ENCODE measurements at places on chromosomes 2 and 18.

- no peak for DNase-seq
Measured at GRCh38 chr2:239406316-239406995, 5.6 kb upstream of the HDAC4 start.

DNA sequence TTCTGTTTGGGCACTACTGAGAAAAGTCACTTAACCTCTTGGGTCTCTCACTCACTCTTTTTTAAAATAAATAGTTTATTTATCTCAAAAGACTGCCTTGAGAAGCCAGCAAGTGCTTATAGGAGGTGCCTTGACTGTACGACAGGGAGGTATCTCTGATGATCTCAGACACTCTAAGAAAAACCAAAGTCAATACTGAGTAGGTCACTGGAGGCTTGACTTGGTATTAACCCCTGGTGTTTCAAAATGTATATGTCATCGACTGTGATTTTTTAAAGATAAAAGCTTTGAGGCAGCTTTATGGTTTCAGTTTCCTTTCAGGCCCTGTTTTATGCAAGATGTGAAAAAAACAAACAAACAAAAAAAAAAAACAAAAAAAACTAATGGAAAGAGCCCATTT, 33.7 kb downstream of the MREG start:
- no peak for DNase-seq

DNA sequence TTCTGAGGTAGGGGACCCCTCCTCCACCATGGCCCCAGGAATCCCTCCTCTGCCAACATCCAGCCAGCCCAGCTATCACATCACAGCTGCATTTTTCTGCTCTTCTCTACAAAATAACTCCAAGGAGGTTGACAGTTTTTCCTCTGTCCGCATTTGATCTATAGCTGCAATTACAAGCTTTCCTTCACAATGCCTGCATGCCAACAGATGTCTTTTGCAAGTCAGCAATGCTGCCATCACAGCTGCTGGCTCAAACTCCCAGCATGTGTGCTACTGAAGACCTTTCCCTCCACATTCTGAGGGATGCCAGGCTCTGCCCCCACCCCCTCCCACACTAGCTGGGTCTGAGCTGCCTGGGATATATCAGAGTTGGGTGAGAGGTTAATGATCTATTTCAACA, 51.7 kb downstream of the MCFD2 start:
- no peak for DNase-seq

DNA sequence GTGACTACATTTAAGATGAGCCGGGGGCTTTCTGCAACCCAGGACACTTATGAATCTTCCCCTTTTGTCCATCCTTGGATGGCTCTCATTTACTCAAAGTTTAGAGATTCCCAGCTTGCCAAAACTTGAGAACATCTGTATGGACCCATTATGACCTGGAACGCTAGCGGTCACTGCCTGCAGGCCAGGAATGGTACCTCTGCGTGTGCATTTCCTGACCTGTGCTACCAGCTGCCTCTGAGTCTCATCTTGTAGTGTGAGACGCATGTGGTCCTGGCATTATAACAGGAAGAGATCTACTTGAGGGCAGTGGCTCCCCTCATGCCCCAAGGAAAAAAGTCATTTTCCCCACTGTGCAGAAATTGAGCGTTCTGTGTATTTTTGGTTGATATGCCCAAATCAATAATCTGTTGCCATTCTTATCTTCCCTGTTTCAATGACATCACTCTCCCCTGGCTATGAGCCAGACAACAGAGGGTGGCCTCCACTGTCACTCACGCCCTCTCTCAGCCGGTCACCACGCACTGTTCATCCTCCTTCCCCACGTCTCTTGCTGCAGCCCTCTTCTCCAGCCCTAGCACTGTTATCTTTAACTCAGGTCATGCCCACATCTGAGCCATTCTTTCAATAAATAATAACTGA, 28.5 kb upstream of the NPAS2 start:
- DNase-seq: no peak

Data from activated effector memory CD4-positive, alpha-beta T cell treated with anti-CD3 and anti-CD28 coated beads, Interleukin-2, amount 50 U/mL, for 16 hours (primary cell).